ENCODE measurements at places on chromosomes 2 and 18.

- DNase-seq: no peak
Measured at GRCh38 chr2:51629406-51629805, 597.5 kb upstream of the NRXN1 start.

DNA sequence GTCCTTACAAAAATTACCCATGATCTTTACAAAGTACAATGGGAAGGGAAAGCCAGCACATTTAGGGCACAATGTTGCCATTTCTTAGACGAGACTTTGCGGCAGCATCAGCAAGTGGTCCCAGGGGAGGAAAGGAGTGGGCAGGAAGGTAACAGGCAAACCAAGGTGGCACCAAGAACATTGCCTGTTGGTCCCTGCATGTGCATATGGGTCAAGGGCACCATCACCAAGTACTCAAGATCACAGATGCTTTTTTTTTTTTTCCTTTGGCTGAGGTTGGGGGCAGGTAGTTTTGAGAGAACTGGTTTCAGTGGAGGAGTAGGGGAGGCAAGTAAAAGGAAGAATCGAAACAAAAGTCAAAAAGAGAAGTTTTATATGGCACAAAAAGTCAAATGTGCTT is 752 bp upstream of the CYTIP start:
- DNase-seq: no peak

DNA sequence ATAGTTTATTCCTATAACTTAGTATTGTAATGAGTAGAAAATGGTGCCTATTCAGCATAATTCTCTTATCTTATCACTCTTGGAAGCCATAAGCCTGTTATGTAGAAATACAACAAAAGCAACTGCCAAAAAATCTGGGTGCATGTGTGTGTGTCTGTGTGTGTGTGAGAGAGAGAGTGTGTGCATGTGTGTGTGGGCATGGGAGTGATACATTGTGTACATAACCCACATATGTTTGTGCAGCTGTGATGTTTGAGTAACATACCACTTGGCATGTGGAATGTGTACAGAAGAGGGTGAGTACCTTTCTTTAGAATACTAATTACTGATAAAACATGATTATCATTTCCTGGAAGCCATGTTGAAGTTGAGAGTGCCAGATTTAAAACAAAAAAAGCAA is 642.3 kb upstream of the SYT4 start:
- peak; percentile 9 for DNase-seq

DNA sequence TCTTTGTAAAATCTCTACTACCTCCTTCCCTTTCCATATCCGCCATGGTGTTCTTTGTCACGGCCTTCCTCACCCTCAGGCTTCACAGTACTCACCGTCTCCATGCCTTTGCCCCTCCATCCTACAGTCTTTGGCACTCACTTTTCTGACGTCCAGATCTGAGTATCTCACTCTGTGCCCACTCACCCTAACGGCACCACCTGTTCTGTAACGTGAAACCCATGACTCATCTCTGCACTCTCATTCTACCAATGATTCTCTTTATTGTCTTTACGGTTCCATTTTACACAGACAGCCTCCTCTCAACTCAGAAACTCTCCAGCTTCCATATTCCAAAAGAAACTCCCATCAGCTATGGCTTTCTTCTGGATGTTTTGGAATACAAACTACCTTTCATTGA is 56.7 kb downstream of the NETO1 start:
- DNase-seq: no peak

DNA sequence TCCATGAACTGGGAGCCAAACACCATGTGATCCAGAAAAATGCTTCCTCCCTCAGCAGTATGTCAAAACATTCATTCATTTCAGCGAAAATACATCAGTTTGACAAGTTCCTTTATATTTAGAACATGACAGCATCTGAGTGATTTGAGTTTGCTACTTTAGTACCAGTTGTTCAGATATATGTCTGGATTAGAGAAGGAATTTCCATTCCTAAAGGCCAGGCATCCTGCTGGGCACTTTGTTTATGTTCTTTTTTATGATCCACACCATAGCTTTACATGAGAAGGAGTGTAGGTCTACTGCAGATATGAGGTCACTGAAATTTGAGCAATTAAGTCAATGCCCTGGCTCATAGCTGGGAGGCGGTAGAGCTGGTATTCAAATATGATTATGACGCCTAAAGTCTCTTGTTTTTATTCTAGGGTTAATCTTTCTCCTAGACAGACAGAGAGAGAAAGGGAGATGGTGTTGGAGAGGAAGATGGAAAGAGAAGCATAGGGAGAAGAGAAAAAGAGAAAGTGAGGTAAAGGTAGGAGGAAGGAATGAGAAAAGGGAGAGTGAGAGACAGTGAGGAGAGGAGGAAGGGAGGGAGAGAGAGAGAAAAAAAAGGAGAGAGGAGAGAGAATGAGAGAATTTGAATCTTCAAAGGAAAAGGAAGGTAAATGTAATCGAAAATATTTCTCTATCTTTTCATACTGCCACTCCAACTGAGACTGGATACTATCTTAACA is 839.5 kb upstream of the FANCL start:
- no peak for DNase-seq

DNA sequence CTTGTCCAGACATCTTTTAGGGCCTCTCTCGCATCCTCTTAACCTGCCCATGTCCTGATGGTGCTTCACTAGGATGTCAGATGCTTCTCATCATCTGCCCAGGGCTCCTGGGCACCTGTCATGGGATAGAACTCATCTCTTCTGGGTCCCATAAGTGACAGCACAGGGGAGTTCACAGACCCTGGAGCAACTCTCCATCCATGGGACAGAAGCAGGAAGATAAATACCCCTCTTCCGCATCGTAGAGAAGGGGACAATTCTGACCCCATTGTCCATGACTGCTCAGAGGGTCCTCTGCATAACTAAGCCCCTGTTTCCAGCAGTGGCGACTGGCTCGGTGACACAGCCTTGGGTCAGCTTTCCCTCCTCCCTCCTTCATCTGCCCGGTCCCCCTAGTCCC is 82.3 kb downstream of the TWIST2 start:
- DNase-seq: no peak

- no peak for DNase-seq
Measured at GRCh38 chr2:25251422-25252273, 83.3 kb upstream of the POMC start.

GRCh38 chr2:84846041-84846663 is 34.7 kb downstream of the TRABD2A start:
- no peak for DNase-seq

DNA sequence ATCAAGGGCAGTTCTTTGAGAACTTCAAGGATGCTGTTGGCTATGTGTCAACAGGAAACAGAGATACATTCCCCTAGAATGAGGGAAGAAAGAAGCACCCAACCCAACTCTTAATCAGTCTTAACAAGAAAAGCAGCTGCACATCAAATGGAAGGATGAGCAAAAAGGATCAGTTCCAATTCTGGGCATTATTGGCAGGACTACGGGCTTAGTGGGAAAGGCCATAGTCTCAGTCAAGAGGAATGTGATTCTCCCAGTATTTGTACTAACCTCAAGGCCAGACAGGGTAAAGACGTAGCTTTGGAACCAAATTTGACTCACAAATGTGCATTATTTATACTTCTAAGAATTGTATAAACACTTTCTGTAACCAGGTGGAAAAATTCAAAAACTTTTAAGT is 18.2 kb downstream of the BMP10 start:
- no peak for DNase-seq

GRCh38 chr2:174681099-174682006 is 82.9 kb downstream of the CHRNA1 start:
- no peak for DNase-seq

DNA sequence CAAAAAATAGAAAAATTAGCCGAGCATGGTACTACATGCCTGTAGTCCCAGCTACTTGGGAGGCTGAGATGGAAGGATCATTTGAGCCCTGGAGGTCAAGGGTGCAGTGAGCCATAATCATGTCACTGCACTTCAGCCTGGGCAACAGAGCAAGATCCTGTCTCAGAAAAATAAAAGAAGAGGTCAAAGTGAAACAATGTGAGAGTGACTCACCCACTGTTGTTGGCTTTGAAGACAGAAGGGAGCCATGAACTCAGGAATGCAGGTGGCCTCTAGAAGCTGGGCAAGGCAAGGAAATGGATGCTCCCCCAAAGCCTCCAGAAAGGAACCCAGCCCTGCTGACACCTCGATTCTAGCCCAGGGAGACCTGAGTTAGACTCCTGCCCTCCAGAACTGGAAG is 3.7 kb upstream of the TMEM214 start:
- DNase-seq: no peak

DNA sequence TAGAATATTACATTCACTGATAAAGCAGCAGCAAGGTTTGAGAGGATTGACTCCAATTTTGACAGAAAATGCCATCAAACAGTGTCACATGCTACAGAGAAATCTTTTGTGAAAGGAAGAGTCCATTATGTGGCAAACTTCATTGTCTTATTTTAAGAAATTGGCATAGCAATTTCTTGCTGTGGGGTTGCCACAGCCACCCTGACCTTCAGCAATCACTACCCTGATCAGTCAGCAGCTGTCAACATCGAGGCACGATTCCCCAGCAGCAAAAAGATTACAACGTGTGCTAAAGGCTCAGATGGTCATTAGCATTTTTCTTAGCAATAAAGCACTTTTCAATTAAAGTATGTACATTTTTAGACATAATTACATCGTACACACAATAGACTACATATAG is 74.7 kb downstream of the PRKCE start:
- DNase-seq: no peak

- no peak for DNase-seq
Measured at GRCh38 chr18:22455425-22456115, 37.9 kb upstream of the CTAGE1 start.

DNA sequence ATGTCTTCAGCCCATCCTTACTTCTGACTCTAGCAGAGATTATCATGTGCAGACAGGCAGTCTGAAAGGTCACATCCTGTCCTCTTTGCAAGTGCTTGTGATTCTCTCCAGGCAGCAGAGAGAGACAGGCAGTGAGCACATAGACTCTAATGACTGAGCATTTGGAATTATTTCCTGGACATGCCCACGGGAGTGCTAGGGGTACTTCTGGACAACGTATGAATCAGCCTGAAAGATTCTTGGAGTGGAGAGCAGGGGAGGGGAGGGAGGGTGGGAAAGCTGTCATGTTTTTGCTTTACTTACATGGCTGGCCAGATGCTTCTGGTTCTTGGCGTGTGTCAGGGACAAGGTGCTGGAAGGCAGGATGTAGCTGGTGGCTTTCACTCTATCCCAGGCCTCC is 150.6 kb downstream of the RIF1 start:
- DNase-seq: peak; percentile 80

GRCh38 chr2:19358242-19359020 is at the start of gene OSR1:
Gene OSR1, minus strand, starts transcription at chr2:19358623. Its CDS starts 4,818 bp downstream, at chr2:19353805.
- peak; percentile 18 for DNase-seq

- DNase-seq: peak; percentile 92
Measured at GRCh38 chr2:236642584-236643291, 73.1 kb downstream of the ACKR3 start.

DNA sequence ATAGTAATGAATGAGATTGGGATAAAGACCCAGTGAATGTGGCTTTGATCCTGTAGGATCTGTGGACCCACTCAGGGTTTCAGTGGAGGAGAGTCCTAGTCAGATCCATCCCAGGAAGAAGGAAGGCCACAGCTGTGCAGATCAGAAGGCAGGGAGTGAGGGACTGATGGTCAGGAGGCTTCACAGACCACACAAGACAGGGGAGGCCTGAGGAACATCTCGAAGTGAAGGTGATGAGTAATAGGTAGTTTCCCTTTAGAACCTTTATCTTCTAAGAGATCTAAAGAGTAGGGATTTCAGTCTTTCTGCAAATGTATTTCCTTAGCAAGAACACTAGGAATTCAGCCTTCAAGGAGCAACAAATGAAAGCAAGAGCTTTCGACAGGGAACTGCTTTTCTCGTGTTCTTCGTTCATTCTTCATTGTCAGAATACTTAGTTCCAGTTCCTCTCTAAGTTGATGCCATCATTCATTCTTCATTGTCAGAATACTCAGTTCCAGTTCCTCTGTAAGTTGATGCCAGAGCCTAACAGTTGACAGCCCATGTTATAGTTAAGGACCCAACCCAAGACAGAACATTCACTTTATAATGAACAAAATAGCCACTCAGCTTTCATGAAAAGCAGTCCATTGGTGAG is 150.2 kb upstream of the EPAS1 start:
- DNase-seq: no peak

GRCh38 chr18:77039196-77040130 is 93.1 kb downstream of the MBP start:
- DNase-seq: peak; percentile 11

- DNase-seq: no peak
Measured at GRCh38 chr2:72104821-72105588, 42.7 kb downstream of the CYP26B1 start.

- DNase-seq: peak; percentile 91
Measured at GRCh38 chr2:145984580-145984979, 1464.7 kb upstream of the ZEB2 start.

DNA sequence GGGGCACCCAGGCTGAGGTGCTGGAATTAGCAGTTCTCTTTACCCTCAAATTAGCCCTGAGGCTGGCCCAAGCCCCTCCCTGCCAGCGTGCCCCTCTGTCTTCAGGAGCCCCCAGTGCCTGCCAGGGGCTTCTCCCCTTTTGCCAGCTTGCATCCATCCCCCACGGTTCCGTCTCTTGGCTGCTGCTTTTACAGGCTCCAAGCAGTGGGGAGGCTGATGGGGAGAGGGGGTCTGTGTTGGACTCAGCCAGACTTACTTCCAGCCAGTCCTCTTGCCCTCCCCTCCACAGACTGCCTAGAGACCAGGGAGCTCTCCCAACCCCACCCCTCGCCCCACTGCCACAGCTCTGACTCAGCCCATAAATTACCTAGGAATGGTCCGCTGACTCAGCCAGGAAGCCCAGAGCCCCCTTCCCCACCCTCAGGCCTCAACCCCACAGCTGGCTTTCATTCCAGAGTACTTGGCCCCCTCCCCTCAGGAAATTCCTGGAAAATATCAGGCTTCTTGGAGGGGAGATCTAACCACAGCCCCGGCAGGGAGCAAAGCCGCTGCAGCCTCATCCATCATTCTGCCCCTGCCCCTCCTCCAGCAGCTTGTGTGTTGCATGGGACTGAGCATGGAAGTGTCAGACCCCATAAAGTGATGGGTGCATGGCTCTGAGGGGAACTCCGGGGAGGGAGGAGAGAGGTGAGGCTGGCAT is 184.6 kb downstream of the ZFP36L2 start:
- DNase-seq: peak; percentile 99

- no peak for DNase-seq
Measured at GRCh38 chr2:109256921-109257320, 127.9 kb downstream of the SH3RF3 start.

GRCh38 chr2:64317707-64318475 is 136.1 kb upstream of the LGALSL start:
- no peak for DNase-seq

DNA sequence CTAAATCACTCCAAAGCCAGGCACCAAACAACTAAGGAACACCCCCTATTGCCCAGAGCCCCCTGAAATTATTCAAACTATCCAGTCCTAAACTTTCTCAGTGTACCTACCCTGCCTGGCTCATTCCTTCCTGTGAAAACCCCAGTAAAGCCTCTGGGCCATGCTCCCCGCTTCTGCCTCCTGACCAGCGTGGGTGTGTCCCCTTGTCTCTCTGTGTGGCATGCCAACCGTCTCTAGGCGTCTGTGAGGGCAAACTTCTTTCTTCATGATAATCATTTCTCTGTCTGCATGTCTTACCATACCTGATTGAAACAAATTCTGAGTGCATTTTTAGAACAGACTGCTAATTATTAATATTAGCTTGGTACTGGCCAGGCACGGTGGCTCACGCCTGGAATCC is 109.0 kb upstream of the MSH2 start:
- DNase-seq: no peak

GRCh38 chr18:37669991-37670534 is 104.5 kb upstream of the CELF4 start:
- no peak for DNase-seq

GRCh38 chr2:118817469-118817868 is 30.0 kb downstream of the EN1 start:
- no peak for DNase-seq

GRCh38 chr2:65377556-65378192 is 54.7 kb downstream of the SPRED2 start:
- DNase-seq: peak; percentile 94
